ENCODE measurements at places on chromosomes 7 and 10.
A peak's percentile ranks its signal among the peaks of the same experiment; 100 is the strongest.

- no peak for DNase-seq
These were observed 148.2 kb upstream of the ETV1 start for GRCh38 chr7:14137676-14138075.

GRCh38 chr10:58593008-58593407 lies 80.3 kb downstream of the BICC1 start:
- DNase-seq, result no peak

- peak; percentile 11 for DNase-seq
These were observed 31.2 kb downstream of the ARMC10 start for GRCh38 chr7:103106005-103106702.

DNA sequence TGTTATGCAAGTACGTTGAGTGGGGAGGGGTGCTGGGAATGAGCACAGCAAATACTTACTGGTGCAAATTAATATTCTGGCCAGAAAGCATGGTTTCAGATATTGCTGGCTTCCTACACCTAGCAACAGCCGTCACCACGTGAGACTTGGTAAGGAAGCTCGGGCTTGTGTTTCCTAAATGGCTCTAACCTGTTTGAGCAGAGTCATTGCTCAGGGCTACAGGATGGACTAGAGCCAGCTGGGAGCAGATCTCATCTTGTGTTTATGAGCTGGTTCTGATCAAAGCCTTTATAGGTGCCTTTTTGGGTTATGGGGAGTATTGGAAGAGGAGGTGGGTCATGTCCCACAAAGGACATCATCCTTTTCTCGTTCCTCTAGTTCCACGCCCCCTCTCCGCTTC lies 200.3 kb downstream of the BUB3 start:
- DNase-seq, result no peak

- DNase-seq, result peak; percentile 84
These were observed 480.5 kb upstream of the ZMIZ1 start for GRCh38 chr10:78588194-78588811.

DNA sequence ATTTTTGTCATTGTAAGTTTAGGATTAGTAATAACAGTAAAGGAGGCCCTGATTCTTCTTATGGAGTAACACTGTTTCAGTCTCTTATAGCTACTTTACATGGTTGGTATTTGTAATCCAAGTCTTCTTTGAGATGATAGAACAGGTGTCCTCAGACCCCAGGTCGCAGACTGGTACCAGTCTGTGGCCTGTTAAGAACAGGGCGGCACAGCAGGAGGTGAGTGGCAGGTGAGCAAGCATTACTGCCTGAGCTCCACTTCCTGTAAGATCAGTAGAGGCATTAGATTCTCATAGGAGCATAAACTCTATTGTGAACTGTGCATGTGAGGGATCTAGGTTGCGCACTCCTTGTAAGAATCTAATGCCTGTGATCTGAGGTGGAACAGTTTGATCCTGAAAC lies 77.3 kb downstream of the STK31 start:
- no peak for DNase-seq

GRCh38 chr7:130791746-130792145 lies 57.7 kb upstream of the KLF14 start:
- no peak for DNase-seq

- DNase-seq, result no peak
These were observed 26.7 kb downstream of the TMEM273 start for GRCh38 chr10:49161411-49161997.

DNA sequence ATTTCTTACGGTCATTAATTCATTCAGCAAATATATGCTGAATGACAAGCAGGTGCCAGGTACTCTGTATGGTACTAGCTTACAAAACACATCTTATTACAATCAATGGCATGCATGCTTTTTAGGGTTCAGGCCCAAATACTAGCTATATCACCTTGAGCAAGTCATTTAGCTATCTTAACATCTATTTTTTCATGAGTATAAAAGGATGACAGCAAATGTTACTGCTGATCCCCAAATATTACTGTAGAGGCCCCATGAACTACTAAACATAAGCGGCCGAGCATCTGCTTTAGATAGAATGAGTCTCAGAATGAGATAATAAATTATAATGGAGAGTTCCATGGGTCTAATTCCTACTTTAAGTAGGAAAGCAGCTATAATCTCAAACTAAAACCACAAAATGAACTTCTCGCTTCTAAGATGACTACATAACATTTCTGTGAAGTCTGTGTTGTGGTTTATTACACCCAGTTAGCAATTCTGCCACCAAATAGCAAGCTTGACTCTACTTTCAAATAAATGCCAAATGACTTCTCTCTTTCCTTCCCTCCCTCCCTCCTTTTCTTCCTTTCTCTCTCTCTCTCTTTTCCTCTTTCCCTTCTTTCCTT lies 113.7 kb upstream of the LRRN3 start:
- DNase-seq, result no peak

GRCh38 chr10:120012566-120012965 lies 120.0 kb downstream of the SEC23IP start:
- DNase-seq, result no peak

DNA sequence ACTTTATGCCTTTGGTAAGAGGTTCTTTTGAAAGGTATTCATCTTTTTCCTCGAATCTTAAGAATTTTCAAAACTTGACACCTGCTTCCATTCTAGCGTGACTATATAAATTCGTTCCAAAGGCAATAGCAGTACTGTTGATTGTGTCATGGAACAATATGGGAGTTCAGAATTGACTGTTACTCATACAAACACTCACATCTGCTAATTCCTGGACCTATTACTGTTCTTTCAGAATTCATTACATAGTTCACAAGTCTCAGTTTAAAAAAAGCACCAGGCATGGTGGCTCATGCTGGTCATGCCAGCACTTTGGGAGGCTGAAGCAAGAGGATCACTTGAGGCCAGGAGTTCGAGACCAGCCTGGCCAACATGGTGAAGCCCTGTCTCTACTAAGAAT lies 80.9 kb downstream of the CACNB2 start:
- no peak for DNase-seq

DNA sequence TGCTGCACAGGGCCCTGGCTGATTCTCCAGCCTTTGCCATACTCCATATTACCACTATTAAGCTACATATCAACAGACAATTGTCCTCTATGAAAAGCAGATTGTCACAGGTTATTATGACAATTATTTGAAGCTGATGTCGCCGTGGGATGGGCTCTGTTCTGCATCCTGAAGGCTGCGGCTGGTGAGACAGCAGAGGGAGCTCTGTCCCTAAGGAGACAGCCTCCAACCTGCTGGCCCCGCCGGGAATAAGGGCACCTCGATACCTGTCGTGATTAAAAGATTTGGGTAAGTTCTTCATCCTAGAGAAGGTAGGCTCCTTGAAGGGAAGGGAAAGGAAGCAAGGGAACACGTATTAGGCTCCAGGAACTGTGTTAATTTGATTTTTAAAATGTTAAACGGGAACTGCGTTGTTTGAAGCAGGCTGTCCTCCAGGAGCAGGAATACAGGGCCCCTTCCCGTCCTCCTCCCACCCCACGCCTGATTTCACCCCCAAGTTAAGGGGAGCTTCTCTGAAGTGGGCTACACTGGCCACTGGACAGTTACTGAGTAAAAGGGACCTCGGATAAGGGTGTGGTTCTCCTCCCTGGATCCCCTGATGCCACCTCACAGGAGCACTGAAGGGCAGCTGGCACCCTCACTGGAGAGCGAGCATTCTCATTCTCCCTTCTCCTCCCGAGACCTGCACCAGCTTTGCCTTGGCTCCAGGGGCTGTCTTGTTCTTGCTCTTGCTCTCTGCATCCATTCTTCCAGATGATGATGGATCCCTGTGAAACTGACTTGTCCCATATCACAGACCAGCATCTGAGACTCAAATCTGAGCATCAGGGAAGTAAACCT lies 11.8 kb upstream of the TIAL1 start:
- DNase-seq, result peak; percentile 62

Measured in SK-N-DZ (cell line).